Cerebellar cortex (tissue), 1 donor: ENCODE measurements at places on chromosomes 16 and 17.

GRCh38 chr17:73783945-73784603 lies 139.8 kb upstream of the SDK2 start:
- peak; percentile 7 for DNase-seq

DNA sequence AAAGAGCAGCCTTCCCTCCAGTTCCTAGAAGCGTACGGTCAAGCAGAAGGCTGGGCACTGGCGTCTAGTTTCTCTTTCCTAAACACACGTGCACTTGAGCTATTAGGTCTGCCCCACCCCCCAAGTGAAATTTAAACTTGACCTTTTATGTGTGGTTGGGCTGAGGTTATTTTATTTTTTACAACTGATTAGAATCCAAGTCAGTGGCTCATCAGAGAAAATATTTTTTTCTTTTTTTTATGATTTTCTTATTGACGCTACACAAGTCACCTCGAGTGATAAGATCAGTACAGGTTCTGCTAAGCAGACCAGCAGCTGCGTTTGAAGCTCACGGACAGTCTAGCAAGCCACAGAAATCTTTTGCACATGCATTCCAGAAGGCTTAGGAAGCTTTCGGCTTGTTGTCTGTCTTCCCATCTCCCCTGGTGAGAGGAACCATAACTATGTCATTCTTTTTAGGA lies 95.1 kb downstream of the ZFHX3 start:
- no peak for DNase-seq

- no peak for DNase-seq
These were observed 45.0 kb downstream of the ZNF652 start for GRCh38 chr17:49316889-49317675.

DNA sequence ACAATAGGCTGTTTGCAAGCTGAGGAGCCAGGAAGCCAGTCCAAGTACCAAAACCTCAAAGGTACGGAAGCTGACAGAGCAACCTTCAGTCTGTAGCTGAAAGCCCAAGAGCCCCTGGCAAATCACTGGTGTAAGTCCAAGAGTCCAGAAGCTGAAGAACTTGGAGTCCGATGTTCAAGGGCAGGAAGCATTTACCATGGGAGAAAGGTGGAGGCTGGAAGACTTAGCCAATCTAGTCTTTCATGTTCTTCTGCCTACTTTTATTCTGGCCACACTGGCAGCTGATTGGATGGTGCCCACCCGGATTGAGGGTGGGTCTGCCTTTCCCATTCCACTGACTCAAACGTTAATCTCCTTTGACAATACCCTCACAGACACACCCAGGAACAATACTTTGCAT lies 15.3 kb downstream of the CD300LB start:
- no peak for DNase-seq

GRCh38 chr17:79815836-79816461 lies 19.1 kb upstream of the CBX8 start:
- no peak for DNase-seq

DNA sequence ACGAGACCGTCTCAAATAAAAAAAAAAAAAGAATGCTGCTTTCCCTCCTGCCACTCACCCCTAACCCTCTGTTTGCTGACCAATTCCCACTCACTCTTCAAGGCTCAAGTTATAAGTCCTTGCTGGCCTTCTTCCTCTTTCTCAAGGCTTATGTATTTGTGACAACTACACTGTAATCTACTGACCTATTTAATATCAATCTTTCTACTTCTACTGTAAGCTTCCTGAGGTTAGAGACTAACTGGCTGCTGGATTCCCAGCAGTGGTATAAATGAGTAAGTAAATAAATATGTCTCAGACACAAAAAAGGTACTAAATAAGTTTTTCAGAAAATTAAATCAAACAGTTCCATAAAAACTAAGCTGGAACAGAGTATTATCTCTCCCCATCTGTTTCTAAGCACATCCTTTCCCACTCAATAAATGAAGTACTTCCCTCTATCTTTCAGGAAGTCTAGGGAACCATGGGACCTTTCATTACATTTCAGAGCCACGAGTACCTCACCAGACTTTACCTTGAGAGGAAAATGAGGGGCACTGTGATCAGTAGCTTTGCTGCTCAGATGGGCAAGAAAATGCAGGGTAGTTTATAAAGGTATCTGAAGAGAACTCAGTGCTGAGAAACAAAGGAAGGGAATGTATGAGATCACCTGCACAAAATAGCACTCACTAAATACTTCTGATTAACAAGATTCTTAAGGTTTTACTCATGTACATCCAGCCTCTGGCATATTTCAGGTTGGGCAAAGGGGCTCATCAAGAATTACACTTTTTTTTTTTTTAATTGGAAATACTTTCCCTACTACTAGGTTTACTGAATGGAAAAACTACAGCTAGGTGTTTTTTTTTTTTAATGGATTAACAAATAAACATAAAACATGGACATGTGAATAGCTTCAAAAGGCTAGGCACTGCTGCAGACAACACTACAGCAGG lies 10.8 kb downstream of the SSH2 start:
- peak; percentile 28 for DNase-seq
